ENCODE measurements at places on chromosomes 6 and 20.

DNA sequence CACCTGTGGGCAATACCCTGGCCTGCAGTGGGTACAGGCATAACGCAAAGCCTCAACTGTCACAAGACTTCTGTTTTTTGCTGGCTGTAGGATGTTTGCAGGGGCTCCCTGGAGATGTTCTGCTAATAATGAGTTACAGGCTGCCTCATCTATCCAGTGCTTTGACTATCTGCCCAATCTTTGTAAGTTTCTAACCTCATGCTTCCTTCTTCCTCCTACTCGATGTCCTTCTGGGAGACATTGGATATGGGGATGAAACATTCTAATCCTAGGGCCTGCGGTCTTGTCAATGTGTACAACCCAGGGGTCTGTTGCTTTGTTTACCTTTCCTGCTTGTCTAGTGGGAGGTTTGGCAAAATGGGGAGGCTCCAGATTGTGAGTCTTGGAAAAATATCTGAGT lies 136.8 kb upstream of the TCF21 start:
- no peak for DNase-seq

DNA sequence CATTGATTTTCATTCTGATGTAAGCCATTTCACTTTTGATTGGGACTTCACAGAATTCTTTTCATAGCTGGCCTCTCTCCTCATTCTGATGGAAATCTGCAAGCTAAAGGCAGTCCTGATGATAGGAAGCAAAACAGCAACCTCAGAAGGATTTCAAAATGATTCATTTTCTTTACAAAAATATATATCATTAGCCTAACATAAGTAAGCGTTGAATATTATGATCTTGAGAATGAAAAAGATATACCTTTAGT lies 143.1 kb upstream of the GJE1 start:
- DNase-seq = no peak

DNA sequence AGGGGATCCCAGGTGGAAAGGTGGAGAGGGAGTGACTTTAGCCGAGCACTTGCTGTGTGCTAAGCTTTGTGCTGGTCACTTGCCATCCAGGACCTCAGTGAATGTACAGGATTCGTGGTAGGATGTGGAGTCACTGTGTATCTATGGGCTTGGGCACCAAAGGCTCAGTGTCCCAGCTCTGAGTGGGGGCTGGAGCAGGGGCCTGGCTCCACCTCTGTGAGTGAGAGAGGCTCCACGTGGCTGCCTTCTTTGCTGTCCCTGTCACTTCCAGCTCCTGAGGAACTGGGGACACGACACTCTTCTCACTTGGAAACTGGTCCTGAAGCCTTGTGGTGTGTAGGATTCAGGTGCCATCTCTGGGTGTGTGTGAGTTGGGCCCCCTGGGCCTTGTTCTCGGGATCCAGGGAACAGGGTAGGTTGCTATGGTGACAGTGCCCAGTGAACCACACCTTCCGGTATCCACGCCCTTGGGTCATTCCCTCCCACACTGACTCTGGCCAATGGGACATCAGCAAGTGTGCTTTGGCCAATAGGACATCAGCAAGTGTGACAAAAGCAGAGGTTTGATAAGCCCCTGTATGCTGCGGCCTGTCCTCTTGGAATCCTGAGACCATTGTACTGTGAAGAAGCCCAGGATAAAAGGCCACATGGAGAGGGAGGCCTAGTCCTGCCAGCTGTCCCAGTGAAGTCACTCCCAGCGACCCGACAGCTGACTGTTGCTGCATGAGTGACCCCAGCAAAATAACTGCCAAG lies 87.7 kb downstream of the CDH22 start:
- no peak for DNase-seq

DNA sequence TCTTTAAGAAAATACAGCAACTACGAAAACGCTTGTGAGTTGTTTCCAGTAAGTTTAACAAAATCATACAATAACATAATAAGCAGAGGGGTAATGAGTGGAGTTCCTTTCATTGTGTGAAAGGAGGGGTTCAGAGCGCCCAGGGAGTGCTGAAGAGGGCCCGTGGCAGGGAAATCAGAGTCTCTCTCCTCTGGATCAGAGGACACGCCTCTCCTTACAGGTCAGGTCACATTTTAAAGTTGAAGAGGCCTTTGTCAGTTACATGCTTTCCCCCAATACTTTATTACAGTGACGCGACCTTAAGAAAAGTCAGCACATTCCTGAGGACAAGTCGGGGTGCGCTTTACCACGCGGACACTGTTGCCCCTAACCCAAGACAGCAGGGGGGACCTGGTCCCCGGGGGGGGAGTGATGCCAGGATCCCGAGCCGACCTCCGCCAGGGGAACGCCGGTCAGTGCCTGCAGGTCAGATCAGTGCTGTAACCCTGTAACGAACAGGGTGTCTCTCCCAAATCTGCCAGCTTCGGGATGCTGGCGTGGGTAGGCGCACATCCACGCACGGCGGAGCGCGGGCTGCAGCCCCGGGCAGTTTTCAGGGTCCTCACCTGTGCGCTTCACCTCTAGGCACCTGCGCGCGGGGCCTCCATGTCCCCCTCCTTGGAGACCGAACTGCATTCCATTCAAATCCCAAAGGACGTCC lies 848 bp downstream of the DACT2 start:
- no peak for DNase-seq

DNA sequence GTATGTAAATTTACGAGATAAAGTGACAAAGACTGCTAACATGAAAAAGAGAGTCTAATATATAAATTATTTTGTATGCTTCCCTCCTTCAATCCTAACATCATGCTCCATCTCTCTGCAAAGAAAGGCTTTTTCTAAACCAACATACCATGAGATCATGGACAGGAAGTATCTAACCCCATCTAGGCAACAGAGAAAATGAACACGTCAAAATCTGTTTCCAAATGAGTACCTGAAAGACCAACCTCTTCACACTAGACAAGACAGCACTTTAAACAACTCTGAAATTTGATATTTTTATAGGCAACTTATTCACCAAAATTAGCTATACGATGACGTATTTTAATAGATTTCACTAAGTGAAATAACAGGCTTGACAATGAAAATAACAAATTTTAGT lies 54.6 kb downstream of the MAN1A1 start:
- DNase-seq = no peak

GRCh38 chr6:33962246-33963027 lies 158.6 kb upstream of the MLN start:
- no peak for DNase-seq

DNA sequence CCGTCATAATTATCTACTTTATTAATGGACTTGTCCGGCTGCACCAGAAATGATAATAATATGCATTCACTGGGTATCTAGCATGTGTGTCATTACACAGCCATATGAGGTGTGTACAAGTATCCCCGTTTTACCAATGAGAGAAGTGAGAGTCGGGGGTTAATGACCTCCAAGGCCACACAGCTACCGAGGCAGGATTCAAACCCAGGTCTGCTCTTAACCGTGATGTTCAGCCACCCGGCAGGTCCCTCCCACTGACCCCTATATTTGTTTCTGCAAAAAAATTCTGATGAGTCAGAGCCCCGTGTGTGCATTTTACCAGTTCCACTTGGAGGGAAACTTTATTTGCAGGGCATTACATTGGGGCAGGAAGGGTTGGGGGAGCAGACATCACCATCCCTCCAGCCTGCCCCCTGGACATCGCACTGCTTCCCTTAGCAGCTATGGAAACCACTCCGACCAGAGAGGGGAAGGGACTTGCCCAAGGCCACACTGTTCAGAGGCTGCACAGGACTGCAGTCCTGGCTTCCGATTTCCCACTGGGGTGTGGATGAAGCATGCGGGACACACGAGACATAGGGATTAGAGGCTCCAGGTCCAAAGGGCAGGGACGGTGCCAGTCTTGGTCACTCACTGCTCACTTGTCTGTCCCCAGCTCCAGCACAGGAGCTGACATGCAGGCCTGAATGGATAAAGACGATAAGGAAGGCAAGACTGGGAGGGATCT lies 10.1 kb upstream of the SRC start:
- DNase-seq = no peak

GRCh38 chr6:98380589-98380988 lies 453.8 kb upstream of the POU3F2 start:
- DNase-seq = no peak

DNA sequence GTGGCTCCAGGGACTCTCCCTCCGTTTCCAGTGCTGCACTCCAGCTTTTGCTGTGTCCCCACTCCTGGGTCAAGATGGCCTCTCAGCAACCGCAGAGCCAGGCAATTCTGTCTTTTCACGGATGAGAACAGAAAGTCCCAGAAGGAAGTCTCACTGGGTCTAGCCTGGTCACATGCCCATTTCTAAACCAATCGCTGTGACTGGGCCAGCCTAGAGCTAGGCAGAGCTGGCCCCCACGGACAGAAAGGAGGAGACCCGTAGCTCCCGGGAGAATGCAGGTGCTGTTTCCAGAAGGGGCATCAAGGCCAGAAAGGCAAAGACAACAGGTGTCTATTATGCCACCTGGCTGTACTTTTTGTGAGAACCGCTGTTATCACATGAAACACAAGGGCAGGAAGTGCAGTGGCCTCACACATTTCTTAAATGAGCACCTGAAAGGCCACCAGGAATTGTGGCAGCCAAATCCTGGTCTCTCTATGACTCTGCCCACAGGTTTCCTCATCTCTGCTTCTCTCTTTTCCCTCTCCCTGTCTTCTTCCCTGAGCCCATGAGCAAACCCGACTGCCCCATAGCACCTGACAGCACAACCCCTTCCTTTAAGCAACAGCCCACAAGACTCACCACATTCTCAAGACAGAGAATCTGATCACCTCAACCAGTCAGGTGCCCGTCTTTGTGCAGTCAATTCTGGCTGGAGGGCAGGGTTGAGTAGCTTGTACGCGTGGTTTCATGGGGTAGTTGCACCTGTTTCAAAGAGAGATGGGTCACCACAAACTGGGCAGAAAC lies 37.1 kb upstream of the B4GALT5 start:
- peak; percentile 74 for DNase-seq

DNA sequence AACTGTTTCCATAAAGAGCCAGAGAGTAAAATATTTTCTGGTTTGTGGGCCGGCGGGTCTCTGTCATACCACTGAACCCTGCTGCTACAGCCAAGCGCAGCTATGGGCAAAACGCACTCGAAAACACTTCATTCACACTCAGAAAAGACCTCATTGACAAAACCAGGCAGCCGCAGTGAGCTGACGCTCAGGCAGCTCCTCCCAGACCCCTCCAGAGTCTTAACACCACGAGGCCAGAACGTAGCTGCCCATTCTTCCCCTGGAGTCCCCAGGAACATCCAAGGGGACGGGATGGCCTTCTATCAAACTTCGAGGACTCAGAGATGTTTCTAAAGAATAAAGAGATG lies 35.6 kb upstream of the ZBP1 start:
- no peak for DNase-seq

DNA sequence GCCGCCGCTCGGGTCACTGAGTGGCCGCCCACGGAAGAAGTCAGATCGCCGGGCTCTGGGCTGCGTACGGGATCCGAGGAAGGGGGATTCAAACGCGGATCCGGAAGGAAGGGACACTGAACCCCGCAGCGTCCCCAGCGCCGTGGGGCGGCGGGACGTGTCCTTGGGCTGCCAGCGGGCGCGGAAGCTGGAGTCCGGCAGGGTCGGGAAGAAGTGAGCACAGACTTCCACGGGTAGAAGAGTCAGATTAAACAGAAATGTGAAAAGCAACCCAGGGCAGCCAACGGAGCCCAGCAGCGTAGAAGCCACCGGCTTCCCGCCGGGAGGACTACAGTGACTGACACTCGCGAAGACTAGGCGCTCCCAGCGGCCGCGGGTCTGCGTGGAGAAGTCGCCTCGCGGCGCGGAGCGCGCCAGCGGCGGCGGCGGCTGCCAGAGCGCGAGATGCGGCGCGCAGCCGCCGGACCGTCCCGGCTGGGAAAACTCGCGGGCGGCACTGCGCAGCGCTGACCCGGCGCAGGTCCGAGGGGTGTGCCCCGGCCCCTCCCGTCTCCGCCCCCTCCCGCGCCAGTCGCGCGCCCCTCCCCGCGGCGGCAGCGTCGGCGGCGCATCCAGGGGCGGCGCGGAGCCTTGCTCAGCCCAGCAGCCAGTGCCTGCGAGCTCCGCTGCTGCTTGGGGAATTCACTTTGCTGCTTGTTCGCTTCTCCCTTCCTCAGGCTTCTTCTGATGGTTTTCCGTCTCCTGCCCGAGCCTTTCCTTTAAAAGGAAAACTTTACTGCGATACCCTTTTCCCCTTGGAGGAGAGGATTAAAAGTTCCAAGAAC lies at the start of gene SAMD5:
SAMD5 (plus strand) TSS at position 649 of the 824 bp plus-strand sequence. CDS start 239 bp downstream, outside the sequence.
- DNase-seq = no peak

- no peak for DNase-seq
Observed at GRCh38 chr6:88167352-88167937, 1.3 kb upstream of the CNR1 start.

DNA sequence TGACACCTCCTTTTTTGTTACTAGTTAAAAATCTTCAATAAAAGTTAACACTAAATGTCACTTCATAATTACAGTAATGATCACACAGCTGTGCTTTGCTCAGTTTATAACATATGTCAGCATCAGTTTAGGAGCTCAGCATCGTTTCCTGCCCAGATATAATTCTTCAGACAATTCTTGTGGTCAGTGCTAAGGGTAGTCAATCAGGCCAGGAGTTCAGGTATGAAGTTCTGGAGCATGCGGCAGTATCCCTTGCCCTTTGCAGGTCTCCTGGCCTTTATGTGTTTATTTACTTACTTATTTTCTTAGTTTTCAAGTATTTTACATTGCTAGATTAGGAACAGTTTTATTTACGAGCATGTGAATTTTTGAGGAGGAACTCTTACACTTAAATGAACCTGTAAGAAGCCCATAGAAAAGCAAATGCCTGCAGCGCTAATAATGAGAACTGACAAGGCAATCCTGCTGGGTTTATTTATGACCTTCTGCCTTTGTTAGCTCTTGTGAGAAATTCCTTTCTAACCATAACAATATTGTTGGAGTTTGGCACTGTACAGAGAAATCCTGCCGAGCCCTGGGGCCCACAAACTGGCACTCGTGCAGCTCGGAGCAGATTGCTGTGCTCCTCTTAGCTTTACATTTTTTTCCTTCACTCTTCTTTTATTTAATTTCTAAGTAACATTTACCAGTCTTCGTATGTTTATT lies 252.8 kb downstream of the TMEM242 start:
- DNase-seq = no peak

DNA sequence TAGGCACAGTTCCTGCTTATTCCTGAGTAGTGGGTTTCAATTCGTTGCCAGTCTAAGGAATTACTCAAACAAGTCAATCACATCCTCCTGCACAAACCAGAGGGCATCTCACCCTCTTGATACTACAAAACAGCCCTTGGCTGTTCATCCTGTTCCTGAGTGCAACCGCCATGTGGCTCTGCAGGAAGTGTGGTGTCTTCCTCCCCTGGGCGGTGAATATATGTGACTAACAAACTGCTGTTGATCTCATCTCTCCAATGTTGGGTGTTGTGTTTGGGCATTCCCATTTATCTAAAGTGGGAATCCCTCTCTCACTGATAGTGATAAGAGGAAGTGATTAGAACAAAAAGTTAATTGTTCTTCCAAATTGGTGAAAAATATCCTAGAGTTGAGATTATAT lies 163.0 kb downstream of the TBX18 start:
- no peak for DNase-seq

- DNase-seq = no peak
Observed at GRCh38 chr6:32047855-32048766, 9.9 kb downstream of the CYP21A2 start.

- DNase-seq = no peak
Observed at GRCh38 chr6:150410906-150411305, 42.1 kb downstream of the IYD start.
